ENCODE measurements at places on chromosomes 4 and X.

- no peak for DNase-seq
Observed at GRCh38 chrX:151184705-151185104, 8.3 kb downstream of the GPR50 start.

DNA sequence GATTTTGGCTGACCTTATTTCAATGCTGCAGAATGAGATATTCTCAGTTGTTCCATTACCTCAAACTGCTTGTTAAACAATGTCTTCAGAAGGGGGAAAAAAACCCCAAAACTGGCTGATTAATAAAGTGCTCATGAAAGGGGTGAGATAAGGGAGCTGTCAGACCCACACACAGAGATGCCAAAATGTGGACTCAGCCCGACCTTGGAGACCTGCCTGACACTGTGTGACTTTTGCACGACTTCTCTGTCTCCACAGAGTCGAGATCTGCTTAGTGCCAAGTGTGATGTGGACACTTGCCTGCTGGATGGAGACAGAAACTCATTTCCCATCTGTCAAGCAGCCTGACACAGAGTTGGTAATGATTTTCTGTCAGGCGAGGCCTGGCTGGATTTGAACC lies 31.5 kb downstream of the REELD1 start:
- no peak for DNase-seq

- DNase-seq, result peak; percentile 49
Observed at GRCh38 chr4:53196882-53197771, 168.7 kb downstream of the SCFD2 start.

DNA sequence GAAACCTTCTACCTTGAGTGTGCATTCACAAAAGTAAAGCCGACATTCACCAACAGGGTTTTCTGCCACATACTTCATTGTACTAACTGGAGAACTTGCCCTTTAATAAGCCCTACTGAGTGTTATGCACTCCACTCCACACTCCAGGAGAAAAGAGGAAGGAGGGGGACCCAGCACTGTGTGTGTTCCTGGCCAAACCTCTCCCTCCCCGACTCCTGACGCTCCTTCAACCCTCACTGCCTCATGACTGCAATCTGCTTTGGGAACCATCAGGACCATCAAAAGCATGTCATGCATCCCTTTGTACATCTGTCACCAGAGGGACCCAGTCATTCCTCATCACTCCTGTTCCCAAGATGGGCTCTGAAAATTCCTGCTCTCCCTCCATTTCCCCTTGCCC lies 143.7 kb downstream of the RASL11B start:
- DNase-seq, result no peak

DNA sequence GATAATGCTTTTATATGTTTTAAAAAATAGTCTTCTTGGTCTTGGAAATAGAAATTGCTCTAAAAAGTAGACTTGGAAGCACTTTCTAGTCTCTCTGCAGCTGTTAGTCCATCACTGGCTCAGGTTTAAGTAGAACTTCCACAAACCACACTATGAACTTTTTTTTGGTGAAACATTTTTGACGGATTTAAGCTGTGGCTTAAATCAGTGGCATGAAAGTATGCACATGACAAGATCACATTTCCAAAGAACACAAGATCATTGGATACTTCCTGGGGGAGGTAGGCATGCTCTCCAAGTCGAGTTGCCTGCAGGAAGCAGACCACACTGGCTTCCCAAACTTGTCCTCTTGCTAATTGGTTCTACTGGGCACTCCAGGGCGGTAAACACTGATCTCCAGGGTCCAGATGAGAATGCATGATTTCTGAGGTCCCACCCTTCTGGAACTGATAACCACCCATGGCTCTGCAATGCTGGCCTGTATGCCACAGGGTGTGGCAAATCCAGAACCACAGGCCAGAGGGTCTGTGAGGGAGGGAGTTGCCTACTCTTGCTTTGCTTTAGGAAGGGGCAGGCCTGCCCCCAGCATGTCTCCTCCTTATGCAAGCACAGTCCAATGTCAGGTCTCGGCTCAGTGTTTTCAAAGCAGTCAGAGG lies 331.9 kb upstream of the SFRP2 start:
- DNase-seq, result no peak

DNA sequence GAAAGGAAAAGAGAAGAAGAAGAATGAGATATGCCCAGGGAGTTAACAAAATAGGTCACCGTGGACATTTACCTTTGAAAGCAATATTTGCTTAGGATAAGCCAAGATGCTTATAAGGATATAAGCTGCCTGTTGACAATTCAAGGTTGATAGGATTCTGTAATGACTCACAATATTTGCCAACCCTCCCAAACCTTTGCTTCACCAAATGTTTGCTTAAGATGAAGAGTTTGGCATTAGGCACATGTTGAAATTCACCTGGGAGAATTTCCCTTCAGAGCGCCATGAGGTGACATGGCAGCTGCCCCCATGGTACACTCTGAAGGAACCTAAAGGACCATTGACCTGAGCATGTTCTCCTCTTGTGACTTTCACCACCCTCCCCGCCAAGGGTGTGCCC lies 4.6 kb downstream of the PALLD start:
- no peak for DNase-seq

All from NCI-H748 treated with DMSO at 0.1 percent for 48 hours (cell line).